ENCODE measurements at places on chromosomes 7 and 10.

GRCh38 chr7:3007696-3008095 lies 36.0 kb downstream of the CARD11 start:
- DNase-seq, result no peak

DNA sequence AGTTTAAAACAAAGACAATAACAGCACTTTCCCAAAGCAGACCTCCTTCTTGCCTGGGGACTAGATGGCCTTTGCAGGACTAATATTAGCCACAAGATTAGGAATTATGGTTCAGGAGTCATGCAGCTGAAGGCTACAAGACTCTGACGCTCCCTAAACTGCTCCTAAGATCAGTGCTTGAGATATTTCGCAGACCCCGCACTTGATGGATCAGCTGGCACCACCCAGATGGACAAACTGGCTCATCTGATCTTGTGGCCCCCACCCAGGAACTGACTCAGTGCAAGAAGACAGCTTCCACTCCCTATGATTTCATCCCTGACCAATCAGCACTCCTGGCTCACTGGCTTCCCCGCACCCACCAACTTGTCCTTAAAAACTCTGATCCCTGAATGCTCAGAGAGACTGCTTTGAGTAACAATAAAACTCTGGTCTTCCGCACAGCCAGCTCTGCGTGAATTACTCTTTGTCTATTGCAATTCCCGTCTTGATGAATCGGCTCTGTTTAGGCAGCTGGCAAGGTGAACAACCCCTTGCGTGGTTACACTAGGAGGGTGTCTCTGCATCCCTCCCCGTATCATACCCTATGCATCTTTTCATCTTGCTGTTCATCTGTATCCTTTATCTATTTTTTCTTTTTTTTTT lies 26.9 kb upstream of the NRBF2 start:
- peak; percentile 70 for DNase-seq

- no peak for DNase-seq
Measured at GRCh38 chr10:78591066-78591465, 477.7 kb upstream of the ZMIZ1 start.

DNA sequence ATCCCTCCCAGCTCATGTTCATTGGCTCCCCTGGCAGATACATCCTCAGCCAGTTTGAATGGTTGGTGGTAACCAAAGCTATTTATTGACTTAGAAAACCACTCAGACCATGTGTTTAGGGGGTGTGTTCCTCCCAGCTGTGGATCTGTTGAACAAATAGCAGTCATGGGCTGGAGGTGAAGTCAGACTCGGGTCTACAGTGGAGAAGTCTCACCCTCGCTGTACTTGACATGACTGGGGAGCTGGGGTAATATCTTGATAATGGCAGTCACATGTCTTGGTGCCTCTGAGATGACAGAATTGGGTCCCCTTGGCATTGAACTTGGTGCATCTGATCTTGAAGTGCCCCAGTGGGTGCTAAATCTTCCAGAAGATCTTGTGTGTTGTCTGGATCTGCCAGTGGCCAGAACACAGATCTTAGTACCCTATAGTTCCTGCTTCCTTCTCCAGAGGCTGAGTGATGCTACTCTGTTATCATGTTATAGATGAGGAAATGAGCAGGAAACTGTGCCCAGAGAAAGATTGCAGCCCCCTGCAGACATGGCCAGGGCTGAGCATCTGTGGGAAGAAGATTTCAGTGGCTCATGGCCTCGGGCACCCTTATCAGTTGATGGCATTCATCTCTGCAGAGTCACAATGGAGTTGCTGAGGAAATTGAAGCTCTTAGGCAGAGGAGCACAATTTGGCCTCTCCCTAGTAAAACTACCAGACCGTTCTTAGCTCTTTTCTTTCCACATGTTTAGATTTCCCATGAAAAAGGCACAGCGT lies 50.4 kb downstream of the ADRA2A start:
- no peak for DNase-seq

GRCh38 chr7:110856704-110857103 lies 234.2 kb upstream of the LRRN3 start:
- peak; percentile 38 for DNase-seq
